ENCODE measurements at places on chromosomes 3 and 15. TPM values are rescaled to one million over a fixed set of nuclear protein-coding genes. Genes with fewer than 3 reads are reported as not detected.

GRCh38 chr3:133944641-133945380, 49.1 kb upstream of the RAB6B start:
- H3K27ac ChIP-seq: no peak overlapping the region
- DNase-seq: no peak
- H3K4me3 ChIP-seq: no peak overlapping the region
- H3K36me3 ChIP-seq: no peaks in the 10 kb centered on the region

DNA sequence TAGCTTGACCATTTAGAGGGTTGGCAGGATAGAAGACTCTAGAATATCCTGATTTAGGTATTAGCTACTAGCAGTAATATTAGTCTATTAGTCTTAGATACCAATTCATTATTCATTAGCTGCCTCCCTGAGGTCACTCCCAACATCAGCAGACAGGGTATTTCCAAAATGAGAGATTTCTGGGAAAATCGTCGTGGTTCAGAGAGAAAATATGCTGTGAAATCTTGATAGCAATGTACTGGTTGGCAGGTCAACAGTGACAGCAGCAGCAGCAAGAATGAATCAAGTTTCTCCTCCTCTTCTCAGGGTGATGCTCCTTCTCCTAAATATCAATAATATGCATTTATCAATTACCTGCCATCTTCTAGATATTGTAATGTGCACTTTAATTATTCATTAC, 41.3 kb upstream of the ROBO1 start:
- H3K4me1 ChIP-seq: no peaks in the 10 kb centered on the region
- no peaks in the 10 kb centered on the region for H3K36me3 ChIP-seq
- no peak for DNase-seq
- no peak overlapping the region for H3K4me3 ChIP-seq
- no peaks in the 10 kb centered on the region for H3K27me3 ChIP-seq

GRCh38 chr15:98720577-98721565, 72.5 kb downstream of the IGF1R start:
- H3K27ac ChIP-seq: no peak overlapping the region
- H3K27me3 ChIP-seq: no peaks in the 10 kb centered on the region
- no peak overlapping the region for H3K4me3 ChIP-seq
- DNase-seq: no peak

DNA sequence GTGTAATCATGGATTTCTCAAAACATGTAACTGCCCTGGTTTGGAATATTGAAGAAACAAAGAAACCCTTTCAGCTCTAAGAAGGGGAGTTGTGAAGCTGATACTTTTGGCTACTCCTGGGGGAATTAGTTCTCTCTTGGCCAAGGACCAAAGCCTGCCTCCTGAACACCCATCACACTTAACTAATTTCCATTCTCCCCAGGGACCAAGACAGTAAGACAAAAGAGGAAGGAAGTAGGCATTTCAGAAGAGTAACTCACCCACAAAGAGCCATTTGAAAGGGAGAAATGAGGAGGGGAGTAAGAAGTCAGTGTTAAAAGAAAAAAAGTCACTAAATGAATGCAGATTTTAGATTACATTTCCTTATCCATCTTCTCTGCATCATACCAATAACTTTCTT, 328.0 kb upstream of the SOX2 start:
- no peak overlapping the region for H3K27ac ChIP-seq
- no peaks in the 10 kb centered on the region for H3K4me1 ChIP-seq
- no peak for DNase-seq
- H3K4me3 ChIP-seq: no peak overlapping the region
- H3K36me3 ChIP-seq: no peaks in the 10 kb centered on the region
- H3K27me3 ChIP-seq: no peaks in the 10 kb centered on the region

DNA sequence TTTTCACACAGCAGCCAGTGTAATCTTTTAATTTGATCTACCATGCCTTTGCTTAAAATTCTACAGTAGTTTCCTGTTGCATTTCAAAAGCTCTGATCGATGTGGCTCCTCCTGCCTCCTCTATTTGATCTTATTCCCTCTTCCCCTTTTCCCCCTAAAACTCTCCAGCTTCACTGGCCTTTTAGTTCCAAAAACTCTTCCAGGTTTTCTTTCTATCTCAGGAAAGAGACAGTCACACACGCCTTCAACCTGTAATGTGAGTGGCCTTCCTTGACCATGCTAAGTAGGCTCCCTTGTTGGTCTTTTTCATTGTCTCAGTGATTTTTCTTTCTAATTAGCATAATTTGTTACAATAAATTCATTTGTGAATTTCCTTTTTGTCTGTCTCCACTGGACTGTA, 985 bp downstream of the TEX9 start:
- no peak overlapping the region for H3K27ac ChIP-seq
- H3K4me1 ChIP-seq: peaks cover 14% of the 10 kb centered on the region
- no peaks in the 10 kb centered on the region for H3K36me3 ChIP-seq
- H3K27me3 ChIP-seq: peaks cover 10% of the 10 kb centered on the region

DNA sequence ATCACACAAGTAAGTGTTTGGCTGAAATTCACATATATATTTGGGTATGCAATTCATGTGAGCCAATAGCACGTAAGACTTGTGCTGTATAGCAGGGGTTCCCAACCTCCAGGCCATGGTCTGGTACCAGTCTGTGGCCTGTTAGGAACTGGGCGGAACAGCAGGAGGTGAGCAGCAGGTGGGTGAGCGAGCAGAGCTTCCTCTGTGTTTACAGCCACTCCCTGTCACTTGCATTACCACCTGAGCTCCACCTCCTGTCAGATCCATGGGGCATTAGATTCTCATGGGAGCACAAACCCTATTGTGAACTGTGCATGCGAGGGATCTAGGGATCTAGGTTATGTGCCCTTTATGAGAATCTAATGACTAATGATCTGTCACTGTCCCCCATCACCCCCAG, 59.7 kb downstream of the MAP3K13 start:
- no peak overlapping the region for H3K4me3 ChIP-seq
- DNase-seq: no peak
- H3K4me1 ChIP-seq: no peaks in the 10 kb centered on the region
- no peak overlapping the region for H3K27ac ChIP-seq
- H3K36me3 ChIP-seq: no peaks in the 10 kb centered on the region

DNA sequence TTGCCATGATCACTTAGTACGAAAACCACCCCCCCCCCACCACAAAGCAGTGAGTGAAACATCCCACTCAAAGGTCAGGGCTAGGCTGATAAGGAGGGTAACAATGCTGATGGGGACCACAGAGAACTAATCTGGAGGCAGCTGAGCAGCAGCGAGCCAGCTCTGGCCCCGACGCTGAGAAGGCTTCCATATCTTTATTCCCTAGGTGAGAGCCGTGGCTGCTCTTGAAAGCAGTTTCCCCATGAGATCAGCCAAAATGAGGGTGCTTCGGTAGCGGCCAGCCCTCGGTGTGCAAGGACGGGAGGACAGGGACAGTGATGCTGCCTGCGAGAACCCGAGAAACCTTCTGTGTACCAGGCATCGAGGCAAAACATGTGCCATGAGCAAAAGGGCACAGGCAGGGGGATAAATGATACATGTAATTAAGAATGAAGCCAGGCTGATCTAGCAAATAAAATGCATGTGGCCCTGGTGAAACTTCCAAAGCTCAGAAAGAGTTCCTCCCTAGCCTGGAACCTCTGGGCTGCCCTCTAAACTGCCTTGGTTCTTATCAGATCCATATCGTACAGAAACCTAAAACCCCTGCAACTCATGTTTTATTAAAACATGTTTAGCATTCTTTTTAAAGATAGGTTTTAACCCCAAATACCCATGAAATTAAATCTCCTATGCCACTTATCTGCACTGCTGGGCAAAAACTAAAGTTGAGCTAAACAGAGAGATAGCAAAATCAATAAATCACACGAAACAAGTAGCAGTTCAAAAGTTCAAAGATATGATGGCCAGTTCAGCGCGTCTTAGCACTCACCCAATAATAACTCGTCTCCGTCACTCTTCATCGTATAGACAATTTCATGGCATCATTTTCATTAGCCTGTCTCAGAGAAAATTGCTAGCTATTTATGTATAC, 337.3 kb downstream of the FOXP1 start:
- no peaks in the 10 kb centered on the region for H3K36me3 ChIP-seq
- no peak overlapping the region for H3K27ac ChIP-seq
- no peaks in the 10 kb centered on the region for H3K27me3 ChIP-seq
- DNase-seq: no peak
- no peak overlapping the region for H3K4me3 ChIP-seq

- no peak overlapping the region for H3K4me3 ChIP-seq
- no peak overlapping the region for H3K27ac ChIP-seq
- no peaks in the 10 kb centered on the region for H3K36me3 ChIP-seq
- DNase-seq: no peak
Observed at GRCh38 chr3:74639681-74640080, 25.2 kb upstream of the CNTN3 start.

- H3K4me3 ChIP-seq: no peak overlapping the region
- no peaks in the 10 kb centered on the region for H3K27me3 ChIP-seq
- no peaks in the 10 kb centered on the region for H3K36me3 ChIP-seq
- no peak overlapping the region for H3K27ac ChIP-seq
- peak; percentile 83 for DNase-seq
Observed at GRCh38 chr15:38690719-38691332, 126.2 kb upstream of the RASGRP1 start.

- H3K4me1 ChIP-seq: peaks cover 16% of the 10 kb centered on the region
- H3K27ac ChIP-seq: no peak overlapping the region
- no peaks in the 10 kb centered on the region for H3K27me3 ChIP-seq
- H3K4me3 ChIP-seq: no peak overlapping the region
- no peaks in the 10 kb centered on the region for H3K36me3 ChIP-seq
Observed at GRCh38 chr3:194587438-194587931, 45.7 kb downstream of the TMEM44 start.

GRCh38 chr3:124904835-124905492, 17.8 kb upstream of the ITGB5 start:
- no peaks in the 10 kb centered on the region for H3K4me1 ChIP-seq
- peaks cover 4% of the 10 kb centered on the region for H3K27me3 ChIP-seq
- H3K36me3 ChIP-seq: no peaks in the 10 kb centered on the region
- no peak overlapping the region for H3K4me3 ChIP-seq

DNA sequence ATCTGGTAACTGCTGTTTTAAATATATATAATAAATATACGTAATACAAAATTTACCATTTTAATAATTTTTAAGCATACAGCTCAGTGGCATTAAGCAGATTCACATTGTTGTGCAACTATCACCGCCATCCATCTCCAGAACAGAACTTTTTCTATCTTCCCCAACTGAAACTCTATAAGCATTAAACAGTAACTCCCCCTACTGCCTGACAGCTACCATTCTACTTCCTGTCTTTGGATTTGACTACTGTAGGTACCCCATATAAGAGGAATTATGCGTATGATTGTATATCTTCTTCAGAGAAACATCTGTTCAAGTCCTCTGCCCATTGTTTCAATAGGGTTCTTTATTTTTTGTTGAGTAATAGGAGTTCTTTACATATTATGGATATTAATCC, 36.8 kb downstream of the EID1 start:
- no peaks in the 10 kb centered on the region for H3K27me3 ChIP-seq
- H3K4me3 ChIP-seq: no peak overlapping the region

Gene ZNF717
- total RNA-seq: 13.0 TPM

DNA sequence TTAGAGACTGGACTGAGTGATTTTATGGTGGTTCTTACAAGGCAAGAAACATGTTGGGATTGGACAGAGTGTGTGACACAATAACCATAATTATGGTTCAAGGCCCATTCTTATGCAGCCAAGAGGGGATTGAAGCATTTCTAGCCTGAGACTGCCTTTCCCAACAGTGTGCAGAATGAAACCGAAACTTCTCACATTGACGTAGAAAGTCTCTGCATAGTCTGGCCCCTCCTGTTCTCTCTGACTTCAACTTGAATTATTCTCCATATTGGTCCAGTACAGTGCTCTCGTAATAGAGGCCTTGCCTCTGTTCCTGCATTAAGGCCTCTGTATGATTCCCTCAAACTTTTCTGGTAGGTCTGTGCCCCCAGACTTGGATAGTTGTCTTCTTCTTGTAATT, 138.3 kb downstream of the DIPK2A start:
- no peaks in the 10 kb centered on the region for H3K27me3 ChIP-seq
- no peaks in the 10 kb centered on the region for H3K4me1 ChIP-seq
- H3K27ac ChIP-seq: no peak overlapping the region
- no peak for DNase-seq
- no peaks in the 10 kb centered on the region for H3K36me3 ChIP-seq

- no peak overlapping the region for H3K27ac ChIP-seq
- no peak for DNase-seq
- no peak overlapping the region for H3K4me3 ChIP-seq
- H3K4me1 ChIP-seq: peaks cover 4% of the 10 kb centered on the region
- H3K36me3 ChIP-seq: no peaks in the 10 kb centered on the region
Observed at GRCh38 chr3:53711387-53711786, 134.8 kb downstream of the CHDH start.

Gene SLC22A14
- not detected for total RNA-seq

Gene U2SURP
- total RNA-seq: 137 TPM

DNA sequence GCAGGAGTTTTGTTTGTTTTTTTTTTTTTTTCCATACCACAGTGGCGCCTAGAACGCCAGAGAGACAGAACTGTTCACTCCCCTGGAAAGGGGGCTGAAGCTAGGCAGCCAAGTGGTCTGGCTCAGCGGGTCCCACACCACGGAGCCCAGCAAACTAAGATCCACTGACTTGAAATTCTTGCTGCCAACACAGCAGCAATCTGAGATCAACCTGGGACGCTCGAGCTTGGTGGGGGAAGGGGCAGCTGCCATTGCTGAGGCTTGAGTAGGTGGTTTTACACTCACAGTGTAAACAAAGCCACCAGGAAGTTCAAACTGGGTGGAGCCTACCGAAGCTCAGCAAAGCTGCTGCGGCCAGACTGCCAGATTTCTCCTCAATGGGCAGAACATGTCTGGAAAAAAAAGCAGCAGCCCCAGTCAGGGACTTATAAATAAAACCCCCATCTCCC, 29.8 kb downstream of the SPICE1 start:
- H3K27me3 ChIP-seq: no peaks in the 10 kb centered on the region
- peak; percentile 54 for DNase-seq
- no peaks in the 10 kb centered on the region for H3K36me3 ChIP-seq
- H3K27ac ChIP-seq: no peak overlapping the region
- H3K4me3 ChIP-seq: no peak overlapping the region
- peaks cover 10% of the 10 kb centered on the region for H3K4me1 ChIP-seq

DNA sequence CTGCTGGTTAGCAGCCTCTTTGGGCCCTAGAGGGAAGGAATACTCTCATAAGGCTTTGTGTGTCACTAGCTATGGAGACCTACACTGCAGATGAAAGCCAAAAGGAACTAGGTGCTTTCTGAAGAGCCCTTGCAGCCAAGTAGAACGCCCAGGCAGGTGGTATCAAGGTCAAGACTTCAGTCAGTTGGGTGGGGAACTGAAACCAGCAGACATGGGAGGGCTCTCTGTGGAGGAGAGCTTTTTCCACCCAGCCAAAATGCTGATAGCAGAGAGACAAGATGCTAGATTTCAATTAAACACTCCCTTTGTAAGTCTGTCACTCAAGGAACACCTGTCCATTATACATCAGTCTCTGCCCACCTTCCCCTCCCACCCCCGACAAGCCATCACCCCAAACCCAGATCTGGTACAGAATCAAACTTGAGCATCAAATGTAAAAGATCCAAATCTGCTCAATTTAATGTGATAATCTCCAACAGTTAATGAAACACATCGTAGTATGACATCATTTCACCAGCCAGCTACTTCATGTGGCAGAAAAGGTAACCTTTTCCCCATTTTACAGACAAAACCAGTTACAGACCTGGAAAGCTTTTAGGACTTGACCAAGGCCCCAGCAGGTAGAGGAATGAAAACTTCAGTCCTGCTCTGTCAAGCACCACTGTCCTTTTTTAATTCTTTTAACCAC, 14.6 kb downstream of the MRPS25 start:
- H3K4me3 ChIP-seq: no peak overlapping the region
- peaks cover 17% of the 10 kb centered on the region for H3K4me1 ChIP-seq
- H3K27me3 ChIP-seq: no peaks in the 10 kb centered on the region

All from CD4-positive, alpha-beta memory T cell (primary cell).